ENCODE measurements at places on chromosomes 2 and 18. TPM values are rescaled to one million over a fixed set of nuclear protein-coding genes. Genes with fewer than 3 reads are reported as not detected.

The GALNT14 gene
- total RNA-seq: 10.4 TPM

The STAT1 gene
- 43.2 TPM for total RNA-seq

The DIPK1C gene
- total RNA-seq: 0.07 TPM

The CHRND gene
- total RNA-seq: not detected

The MYCN gene
- total RNA-seq: 145 TPM

The IL1F10 gene
- total RNA-seq: not detected

The RNU2-63P gene
- not detected for total RNA-seq

The LRP2 gene
- total RNA-seq: 1.9 TPM

The HOXD1 gene
- 0.39 TPM for total RNA-seq

The RAX gene
- total RNA-seq: 0.03 TPM

The KCNS3 gene
- total RNA-seq: 62.4 TPM

The CABLES1 gene
- 8.8 TPM for total RNA-seq

The CENPA gene
- 13.0 TPM for total RNA-seq

The DLX1 gene
- total RNA-seq: not detected

The EMILIN1 gene
- total RNA-seq: 4.8 TPM

The ALS2 gene
- 35.3 TPM for total RNA-seq

The TDRD15 gene
- total RNA-seq: 0.07 TPM

The ZNF804A gene
- total RNA-seq: not detected

The FSHR gene
- not detected for total RNA-seq
